ENCODE measurements at places on chromosomes 3 and 15.

GRCh38 chr15:67840749-67841512 lies 1.1 kb upstream of the RNU6-1 start:
- no peak for DNase-seq

DNA sequence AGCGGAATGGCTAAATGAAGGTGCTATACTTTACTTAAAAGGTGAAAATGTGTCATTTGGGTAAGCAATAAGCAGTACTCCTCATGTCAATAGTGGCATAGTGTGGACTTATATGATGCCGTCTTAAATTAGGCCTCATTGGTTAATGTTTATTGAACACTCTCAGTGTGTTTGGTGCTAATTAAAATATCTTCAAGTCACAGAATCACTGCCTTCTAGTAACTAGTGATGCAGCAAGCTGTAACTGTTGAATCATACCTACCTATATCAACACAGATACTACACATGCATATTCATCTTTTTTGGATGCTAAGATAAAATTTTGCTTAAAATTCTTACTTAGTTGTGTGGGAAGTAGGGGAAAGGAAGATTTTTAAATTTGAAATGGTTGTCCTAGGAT lies 30.7 kb downstream of the ARHGAP31 start:
- no peak for DNase-seq

DNA sequence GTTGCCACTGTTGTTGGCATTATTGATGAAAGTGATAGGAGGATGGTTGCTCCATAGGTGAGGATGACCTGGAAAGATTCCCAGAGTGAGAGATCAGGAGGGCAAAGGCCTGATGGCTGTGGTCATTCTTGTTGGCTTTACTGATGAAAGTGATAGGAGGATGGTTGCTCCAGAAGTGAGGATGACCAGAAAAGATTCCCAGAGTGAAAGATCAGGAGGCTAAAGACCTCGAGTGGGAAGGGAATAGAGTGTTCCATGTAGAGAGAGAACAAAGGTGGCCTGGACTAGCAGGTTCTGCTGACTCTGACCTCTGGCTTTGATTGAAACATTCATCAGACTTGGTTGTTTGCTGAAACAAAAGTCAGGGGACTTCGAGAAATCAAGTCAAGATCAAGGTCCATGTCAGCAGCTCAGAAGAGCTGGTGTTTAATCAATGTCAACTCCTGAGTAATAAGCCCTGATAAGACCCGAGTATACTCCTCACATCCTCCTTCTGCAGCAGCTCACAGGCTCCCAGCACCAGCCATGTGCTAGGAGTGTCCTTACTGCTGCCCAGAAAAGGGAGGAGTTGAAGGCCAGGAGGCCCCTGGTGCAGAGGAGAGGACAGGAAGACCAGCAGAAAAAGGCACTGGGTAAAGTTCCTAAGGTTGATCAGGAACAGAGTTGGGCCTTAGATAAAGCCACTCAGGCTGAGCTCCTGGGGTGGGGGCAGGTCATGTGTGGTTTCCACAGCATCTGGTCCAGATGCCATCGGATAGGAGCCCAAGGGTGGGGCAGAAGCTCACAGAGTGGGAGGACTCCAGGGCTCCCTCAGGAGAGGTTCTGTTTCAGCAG lies 19.9 kb downstream of the CYP8B1 start:
- DNase-seq: no peak

- peak; percentile 42 for DNase-seq
These were observed 36.1 kb downstream of the BNC1 start for GRCh38 chr15:83248151-83249029.

DNA sequence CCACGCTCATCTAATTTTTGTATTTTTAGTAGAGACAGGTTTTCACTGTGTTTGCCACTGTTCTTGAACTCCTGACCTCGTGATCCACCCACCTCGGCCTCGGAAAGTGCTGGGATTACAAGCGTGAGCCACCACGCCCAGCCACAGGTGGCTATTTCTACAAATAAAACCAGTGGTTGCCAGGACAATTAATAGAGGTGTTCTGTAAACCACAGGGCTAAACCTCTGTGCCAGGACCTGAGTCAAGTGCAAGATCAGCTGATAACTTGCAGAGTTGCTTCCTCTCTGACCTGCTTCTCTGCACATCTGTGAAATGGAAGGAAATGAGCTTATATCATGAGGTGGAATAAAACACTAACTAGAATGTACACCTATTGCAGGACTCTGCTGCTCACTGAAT lies 72.8 kb downstream of the CD200R1L start:
- no peak for DNase-seq

GRCh38 chr15:66679061-66679656 lies 22.9 kb upstream of the SMAD6 start:
- no peak for DNase-seq

DNA sequence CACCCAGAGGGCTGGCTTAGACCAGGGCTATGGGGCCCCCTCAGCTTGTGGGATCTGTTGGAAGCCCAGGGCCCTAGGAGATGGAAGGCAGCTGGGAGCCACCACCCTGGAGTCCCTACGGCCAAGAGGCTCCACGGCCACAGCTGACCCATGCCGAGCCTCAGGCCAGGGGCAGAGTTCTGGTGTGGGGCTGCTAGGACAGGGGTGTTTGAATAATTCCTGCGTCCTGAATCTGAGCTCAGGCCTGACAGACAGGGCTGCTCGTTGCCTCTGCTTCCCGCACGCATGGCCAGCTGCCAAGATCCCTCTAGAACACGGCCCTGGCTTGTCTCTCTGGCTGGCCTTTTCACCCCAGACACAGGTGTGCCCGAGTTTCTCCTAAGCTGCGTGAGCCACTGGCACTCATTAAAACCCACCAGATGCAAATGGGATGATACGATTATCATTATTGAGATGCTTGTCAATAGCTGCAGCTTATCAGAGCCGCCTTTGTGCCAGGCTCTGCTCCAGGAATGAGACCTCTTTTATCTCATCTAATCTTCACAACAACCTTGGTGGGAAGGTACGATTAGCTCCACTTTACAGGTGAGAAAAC lies 70.2 kb downstream of the EFCAB12 start:
- no peak for DNase-seq

DNA sequence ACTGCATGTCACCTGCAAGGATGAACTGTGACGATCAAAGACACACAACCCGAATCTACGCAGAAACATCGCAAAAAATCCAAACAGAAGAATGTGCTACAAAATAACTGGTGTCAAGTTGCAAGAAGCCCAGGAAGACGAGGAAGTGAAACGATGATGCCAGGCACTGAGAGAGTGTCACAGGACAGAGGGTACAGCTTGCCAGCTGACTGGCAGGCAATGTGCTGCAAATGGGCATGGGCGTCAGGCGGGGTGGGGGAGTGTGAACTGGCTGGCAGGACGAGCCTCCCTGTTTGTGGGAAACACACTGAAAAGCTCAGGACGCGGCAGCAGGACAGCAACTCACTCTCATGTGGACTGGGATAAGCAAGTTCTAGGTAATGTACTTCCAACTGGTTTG lies 28.9 kb upstream of the OCA2 start:
- no peak for DNase-seq

DNA sequence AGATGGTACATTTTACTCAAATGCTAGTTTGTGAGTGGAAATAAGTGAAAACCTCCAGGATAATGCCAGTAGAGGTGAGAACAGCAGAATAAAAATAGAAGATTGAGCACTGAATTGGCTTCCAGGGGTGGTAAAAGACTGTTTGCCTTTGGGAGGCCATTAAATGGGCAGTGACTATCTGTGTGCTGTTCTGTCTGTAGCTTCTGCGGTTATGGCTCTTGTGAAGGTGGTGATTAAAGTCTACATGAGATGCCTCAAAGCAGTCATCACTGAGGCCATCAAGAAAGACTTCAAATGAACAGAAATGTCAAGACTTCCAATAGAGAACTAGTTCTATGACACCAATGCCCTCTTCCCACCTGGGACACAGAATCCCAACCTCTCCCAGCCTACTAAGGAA lies 108.8 kb downstream of the EFHB start:
- no peak for DNase-seq

DNA sequence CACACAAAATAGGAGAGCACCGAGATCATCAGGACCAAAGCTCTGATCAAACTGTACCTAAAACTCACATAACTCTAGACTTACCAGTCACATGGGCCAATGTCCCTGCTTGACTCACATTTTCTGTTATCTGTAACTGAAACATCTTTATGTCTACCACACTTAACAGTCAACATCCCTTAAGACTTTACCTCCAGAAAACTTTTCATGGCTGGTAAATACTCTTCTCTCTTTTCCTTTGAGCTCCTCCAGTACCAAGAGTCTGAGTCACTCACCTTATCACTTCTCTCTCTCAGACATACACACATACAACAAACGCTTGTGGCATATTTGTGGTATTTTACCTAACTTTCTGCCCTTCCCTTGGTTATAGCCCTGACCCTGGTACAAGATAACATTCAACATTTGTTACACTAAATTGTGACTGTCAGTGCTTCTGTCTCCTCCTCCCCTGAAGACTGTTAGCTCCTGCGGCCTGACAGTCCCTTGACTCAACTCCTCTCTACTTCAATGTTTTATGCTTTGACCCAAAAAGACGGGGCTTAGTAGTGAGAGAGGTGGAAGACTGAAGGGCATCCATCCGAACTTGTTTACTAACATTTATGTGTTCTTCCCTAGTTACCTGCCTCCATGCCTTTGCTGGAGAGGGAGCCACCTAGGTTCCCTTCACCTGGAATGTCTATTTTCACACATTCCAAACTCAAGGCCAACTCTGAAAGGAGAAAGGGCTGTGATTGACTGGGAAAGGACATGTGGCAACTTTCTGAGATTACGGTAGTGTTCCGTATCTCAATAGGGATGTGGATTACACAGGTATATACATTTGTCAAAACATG lies 3.7 kb upstream of the EFHB start:
- DNase-seq: no peak

GRCh38 chr3:37227870-37228549 lies 53.6 kb upstream of the LRRFIP2 start:
- no peak for DNase-seq

DNA sequence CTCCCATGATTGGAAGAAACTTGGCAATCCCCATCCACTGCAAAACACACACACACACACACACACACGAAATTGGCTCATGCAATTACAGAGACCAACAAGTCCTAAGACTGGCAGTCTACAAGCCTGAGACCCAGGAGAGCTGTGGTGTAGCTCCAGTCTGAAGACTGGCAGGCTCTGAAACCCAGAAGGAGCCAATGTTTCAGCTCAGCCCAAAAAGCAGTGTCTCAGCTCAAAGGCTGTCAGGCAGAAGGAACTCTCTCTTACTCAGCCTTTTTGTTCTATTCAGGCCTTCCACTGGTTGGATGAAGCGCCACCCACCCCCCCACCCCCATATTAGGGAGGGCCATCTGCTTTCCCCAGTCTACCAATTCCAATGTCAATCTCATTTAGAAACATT lies 32.1 kb downstream of the MESD start:
- no peak for DNase-seq

GRCh38 chr15:40859206-40859851 lies 14.7 kb downstream of the RHOV start:
- peak; percentile 86 for DNase-seq

DNA sequence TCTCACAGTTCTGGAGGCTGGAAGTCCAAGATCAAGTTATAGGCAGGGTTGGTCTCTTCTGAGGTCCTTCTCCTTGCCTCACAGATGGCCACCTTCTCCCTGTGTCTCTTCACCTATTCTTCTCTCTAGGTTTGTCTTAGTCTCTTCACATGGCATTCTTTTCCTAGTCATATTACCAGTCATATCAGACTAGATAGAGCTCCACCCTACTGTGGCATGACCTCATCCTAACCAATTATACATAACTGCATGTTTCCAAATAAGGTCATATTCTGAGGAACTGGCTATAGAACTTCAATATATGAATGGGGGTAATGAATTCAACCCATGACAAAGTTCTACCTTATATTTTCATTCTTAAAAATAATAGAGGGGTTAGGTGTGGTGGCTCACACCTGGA lies 196.4 kb upstream of the UBE3A start:
- no peak for DNase-seq

DNA sequence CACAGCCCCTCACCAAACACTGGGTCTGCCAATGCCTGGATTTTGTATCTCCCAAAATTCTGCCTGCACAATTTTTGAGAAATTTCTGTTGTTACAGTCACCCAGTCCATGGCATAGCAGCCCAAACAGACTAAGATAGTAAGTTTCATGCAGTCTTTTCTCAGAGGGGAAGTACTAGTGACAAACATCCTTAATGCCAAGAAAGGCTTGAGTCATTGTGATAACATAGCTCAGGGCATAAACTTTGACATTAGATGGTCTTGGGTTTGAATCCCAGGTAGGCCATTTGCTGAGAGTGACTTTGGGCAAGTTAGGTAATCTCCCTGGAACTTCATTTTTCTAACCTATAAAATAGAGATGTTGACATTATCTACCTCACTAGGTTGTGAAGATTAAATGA lies 36.1 kb upstream of the PFN2 start:
- DNase-seq: no peak

- DNase-seq: no peak
These were observed 204.2 kb upstream of the COL8A1 start for GRCh38 chr3:99434190-99434589.

- DNase-seq: no peak
These were observed 152.1 kb upstream of the TBC1D5 start for GRCh38 chr3:17894434-17895060.

GRCh38 chr3:151226088-151226563 lies 23.1 kb upstream of the GPR171 start:
- no peak for DNase-seq

- no peak for DNase-seq
These were observed 45.3 kb downstream of the ANXA2 start for GRCh38 chr15:60352525-60352924.

DNA sequence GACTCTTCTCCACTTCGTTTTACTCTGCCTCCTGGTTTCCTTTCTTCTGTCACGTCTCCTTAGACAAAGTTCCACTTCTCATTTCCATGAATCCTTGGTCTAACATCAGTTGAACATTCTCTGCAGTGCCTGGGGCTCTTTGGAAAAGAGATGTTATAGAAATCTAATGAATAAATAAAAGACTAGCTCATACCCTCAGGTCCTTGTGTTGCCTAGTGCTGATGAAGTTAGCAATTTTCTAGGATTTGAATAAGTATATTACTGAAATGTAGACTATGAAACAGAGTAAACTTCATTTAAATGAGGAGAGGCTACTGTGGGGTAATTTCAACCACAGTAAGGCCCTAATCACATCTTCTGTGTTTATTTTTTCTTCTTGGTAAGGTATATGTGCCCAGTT lies 146.9 kb upstream of the CADPS start:
- no peak for DNase-seq

DNA sequence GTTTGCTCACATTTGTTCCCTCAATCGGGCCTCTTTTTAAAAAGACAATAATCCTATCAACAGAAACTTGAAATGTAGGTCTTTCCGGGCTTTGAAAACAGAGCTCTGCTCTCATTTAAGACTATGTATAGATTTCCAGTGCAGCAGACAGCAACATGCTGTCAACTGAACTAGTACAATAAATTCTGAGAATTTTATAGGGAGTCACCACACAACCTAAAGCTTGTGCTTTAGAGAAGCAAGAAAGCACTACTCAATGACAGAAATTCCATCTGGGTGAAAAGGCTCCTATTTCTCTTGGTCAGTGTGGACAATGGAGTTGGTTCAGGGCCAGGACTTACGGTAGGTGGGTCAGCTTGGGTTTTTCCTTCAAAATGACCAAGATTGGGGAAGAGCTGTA lies 583.5 kb downstream of the ROBO1 start:
- no peak for DNase-seq

- DNase-seq: no peak
These were observed 13.2 kb downstream of the PFKFB4 start for GRCh38 chr3:48543271-48543866.

- no peak for DNase-seq
These were observed 20.0 kb downstream of the MTMR14 start for GRCh38 chr3:9669277-9669676.

- DNase-seq: no peak
These were observed 13.4 kb downstream of the EID1 start for GRCh38 chr15:48891232-48891765.

- peak; percentile 76 for DNase-seq
These were observed 14.3 kb downstream of the SMC4 start for GRCh38 chr3:160413613-160414248.
